ENCODE measurements at places on chromosomes 3 and 15.

DNA sequence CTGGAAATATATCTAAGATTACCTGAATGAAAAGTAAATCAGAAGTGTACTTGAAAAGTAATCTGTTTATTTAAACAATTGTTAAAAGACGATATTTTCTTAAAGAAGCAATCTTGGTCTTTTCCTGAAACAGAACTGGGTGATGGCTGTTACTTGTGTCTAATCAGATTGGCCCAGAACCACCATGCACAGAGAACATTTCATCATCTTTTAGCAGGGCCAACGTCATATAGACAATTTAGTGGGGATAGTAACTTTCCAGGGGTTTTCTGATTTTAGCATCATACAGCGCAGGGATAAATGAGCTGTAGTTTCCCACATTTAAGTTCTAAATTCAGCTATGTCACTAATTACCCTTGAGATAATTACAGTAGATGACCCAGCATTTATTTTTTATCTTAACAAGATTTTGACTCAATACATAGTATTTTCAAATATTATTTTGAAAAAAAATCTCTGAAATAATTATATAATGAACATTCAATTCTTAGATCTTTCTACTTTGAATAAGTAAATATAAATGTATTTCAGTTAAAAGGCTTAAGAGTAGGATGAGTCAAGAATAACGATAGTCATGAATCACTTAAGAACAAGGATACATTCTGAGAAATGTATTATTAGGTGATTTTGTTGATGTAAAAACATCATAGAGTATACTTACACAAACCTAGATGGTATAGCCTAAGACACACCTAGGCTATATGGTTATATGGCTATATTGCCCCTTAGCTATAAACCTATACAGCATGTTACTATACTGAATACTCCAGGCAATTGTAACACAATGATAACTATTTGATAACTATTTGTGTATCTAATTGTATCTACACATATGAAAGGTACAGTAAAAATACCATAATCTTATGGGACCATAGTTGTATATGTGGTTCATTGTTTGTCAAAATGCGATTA, 103.8 kb upstream of the MME start:
- no peaks in the 10 kb centered on the region for H3K36me3 ChIP-seq
- no peak for DNase-seq
- H3K4me3 ChIP-seq: no peak overlapping the region
- H3K27me3 ChIP-seq: no peaks in the 10 kb centered on the region

DNA sequence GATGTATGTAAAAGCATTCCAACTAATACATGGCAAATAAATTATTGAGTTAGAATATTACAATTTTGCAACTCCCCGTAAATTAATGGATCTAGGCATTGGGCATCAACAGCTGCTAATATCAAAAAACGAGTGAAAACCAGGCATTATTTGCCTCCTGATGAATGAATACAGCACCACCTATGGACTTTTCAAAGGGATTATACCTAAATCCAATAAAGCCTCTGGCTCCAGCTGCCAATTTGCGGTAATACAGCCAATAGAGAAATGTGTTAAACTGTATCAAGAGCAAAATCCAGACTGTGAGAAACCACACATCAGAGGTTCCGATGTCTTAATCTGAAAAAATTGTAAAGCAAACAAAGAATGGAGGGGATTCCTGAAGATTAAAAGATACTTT, 16.3 kb upstream of the A4GNT start:
- no peaks in the 10 kb centered on the region for H3K4me1 ChIP-seq
- no peak overlapping the region for H3K27ac ChIP-seq
- DNase-seq: no peak
- H3K4me3 ChIP-seq: no peak overlapping the region

DNA sequence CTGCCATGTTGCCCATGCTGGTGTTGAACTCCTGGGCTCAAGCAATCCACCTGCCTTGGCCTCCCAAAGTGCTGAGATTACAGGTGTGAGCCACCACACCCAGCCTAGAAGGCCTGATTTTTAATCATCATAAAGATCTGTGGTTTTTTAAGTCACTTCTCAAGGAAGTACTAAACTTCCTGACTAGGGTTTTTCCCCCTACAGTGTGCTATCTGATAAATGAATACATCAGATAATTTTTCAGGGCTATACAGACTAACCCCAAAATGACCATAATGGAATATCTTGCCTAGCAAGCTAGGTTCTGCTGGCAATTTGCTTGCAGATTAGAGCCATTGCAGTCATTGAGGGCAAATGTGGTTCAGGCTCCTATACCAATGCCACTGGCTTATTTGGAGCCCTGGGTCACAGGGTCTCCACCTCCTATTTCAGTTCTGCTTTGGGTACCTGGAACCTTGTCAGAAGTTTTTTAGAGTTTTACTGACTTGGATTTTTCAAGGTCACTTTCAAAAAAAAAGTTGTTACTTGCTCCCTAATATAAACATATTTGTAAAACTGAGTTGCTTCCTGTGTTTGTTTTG, 80.8 kb downstream of the SLC49A4 start:
- no peak overlapping the region for H3K27ac ChIP-seq
- no peaks in the 10 kb centered on the region for H3K27me3 ChIP-seq
- no peak for DNase-seq
- no peak overlapping the region for H3K4me3 ChIP-seq
- no peaks in the 10 kb centered on the region for H3K4me1 ChIP-seq

DNA sequence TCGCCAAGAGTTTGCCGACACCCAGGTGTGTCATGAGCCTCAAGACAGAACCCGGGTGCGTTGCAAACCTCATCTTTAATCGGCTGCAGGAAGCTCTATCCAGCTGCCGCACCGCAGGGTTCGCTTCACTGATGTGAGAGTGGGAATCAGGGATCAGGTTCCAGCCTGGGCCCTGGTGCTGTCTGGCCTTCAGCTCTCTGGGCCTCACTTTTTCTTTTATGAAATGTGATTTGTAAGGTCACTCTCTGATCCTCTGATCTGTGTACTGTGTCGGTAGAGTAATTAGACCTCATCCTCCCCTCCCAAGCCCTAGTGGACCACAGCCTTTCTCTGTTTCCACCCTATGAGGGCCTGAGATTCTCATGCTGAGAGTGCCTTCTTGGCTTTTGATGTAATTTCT, 202.8 kb upstream of the UBE2E1 start:
- H3K27me3 ChIP-seq: no peaks in the 10 kb centered on the region
- H3K27ac ChIP-seq: no peak overlapping the region
- no peaks in the 10 kb centered on the region for H3K4me1 ChIP-seq

DNA sequence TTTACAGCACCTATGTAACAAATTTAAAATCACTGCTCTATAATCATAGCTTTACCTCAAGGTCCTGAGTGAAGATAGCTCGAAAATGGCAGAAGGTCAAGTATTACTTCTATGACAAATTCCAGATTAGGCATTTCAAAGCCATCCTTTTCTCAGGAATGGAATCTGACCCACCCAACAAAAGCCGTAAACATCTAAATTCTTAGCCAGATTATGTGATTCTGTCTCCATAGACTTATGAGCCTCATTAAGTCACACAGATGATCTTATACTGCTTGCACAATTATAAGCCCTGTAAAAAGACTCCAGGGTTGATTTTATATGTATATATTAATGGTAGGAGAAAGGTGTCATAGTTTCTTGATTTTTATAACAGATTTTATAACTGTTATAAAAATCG, 56.9 kb downstream of the CEP152 start:
- 0 out of 2 replicates have a peak, but pooled peaks cover 3% of the 10 kb centered on the region for H3K36me3 ChIP-seq
- DNase-seq: no peak
- no peaks in the 10 kb centered on the region for H3K27me3 ChIP-seq

DNA sequence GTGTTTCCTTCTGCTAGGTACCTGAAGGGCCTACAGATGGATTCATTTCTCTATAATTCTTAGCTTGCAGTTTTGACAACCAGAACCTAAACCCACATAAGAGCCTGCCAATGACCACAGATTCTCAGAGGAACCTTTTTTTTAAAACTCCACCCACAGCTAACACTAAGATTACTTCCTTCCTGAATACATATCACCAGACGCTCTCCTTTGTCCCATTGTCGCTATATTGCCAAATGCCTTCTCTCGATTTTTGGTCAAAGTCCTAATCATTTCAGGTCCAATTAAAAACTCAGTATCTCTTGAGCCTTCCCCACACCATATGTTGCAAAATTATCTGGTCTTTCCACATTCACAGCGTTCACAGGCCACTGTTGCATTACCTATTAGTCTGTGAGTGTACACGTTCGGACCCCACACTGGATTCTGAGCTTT, 12.4 kb downstream of the ZNF710 start:
- no peak for DNase-seq
- H3K4me1 ChIP-seq: peaks cover 11% of the 10 kb centered on the region
- H3K36me3 ChIP-seq: no peaks in the 10 kb centered on the region
- no peaks in the 10 kb centered on the region for H3K27me3 ChIP-seq
- no peak overlapping the region for H3K4me3 ChIP-seq

- no peak for DNase-seq
- peak overlapping the region; percentile 85 for H3K27ac ChIP-seq
- H3K4me1 ChIP-seq: peaks cover 23% of the 10 kb centered on the region
- no peaks in the 10 kb centered on the region for H3K36me3 ChIP-seq
- H3K4me3 ChIP-seq: peak overlapping the region; percentile 94
These were observed 830 bp upstream of the RNF13 start for GRCh38 chr3:149812165-149812605.

- no peaks in the 10 kb centered on the region for H3K27me3 ChIP-seq
- peak overlapping the region; percentile 62 for H3K27ac ChIP-seq
- H3K36me3 ChIP-seq: no peaks in the 10 kb centered on the region
- no peak for DNase-seq
These were observed 4.8 kb upstream of the PLXNB1 start for GRCh38 chr3:48434591-48435222.

DNA sequence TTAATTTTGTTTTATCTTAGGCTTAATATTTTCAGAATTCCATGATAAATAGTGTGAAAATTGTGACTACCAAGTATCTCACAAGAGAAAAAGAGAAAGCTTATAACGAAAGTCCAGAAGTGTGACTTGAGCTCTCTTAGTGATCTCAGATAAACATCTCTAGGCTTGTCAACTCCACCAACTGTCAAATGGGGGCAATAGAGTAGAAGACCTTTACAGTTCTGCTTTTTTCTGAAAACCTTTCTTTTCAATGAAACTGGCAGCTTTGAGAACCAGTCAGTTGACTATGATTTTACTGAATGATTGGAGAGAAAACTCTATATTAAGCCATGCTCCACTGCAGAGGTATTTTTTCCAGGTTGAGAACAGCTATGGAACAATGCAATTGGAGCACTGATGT, 119.2 kb upstream of the TP63 start:
- H3K27ac ChIP-seq: no peak overlapping the region
- peaks cover 12% of the 10 kb centered on the region for H3K4me1 ChIP-seq
- no peaks in the 10 kb centered on the region for H3K36me3 ChIP-seq
- H3K27me3 ChIP-seq: no peaks in the 10 kb centered on the region
- no peak for DNase-seq

GRCh38 chr15:72365844-72366243, 10.0 kb downstream of the HEXA start:
- H3K27me3 ChIP-seq: no peaks in the 10 kb centered on the region
- no peaks in the 10 kb centered on the region for H3K36me3 ChIP-seq
- no peak overlapping the region for H3K27ac ChIP-seq
- no peak overlapping the region for H3K4me3 ChIP-seq
- H3K4me1 ChIP-seq: no peaks in the 10 kb centered on the region

GRCh38 chr3:24242012-24242698, 252.5 kb downstream of the THRB start:
- no peak for DNase-seq
- H3K36me3 ChIP-seq: no peaks in the 10 kb centered on the region
- no peak overlapping the region for H3K27ac ChIP-seq
- no peaks in the 10 kb centered on the region for H3K27me3 ChIP-seq
- H3K4me3 ChIP-seq: no peak overlapping the region

- no peak overlapping the region for H3K27ac ChIP-seq
- peaks cover 4% of the 10 kb centered on the region for H3K27me3 ChIP-seq
- no peaks in the 10 kb centered on the region for H3K36me3 ChIP-seq
These were observed 1.3 kb downstream of the LRRC15 start for GRCh38 chr3:194367992-194368841.

- no peaks in the 10 kb centered on the region for H3K27me3 ChIP-seq
- no peak for DNase-seq
- no peak overlapping the region for H3K4me3 ChIP-seq
- H3K4me1 ChIP-seq: peaks cover 24% of the 10 kb centered on the region
- H3K36me3 ChIP-seq: peaks cover 8% of the 10 kb centered on the region
These were observed 37.8 kb upstream of the ANPEP start for GRCh38 chr15:89852342-89852995.

GRCh38 chr3:33119891-33120290, 6.1 kb downstream of the CRTAP start:
- H3K27ac ChIP-seq: no peak overlapping the region
- no peak overlapping the region for H3K4me3 ChIP-seq
- H3K4me1 ChIP-seq: peaks cover 8% of the 10 kb centered on the region
- no peaks in the 10 kb centered on the region for H3K27me3 ChIP-seq
- DNase-seq: no peak

DNA sequence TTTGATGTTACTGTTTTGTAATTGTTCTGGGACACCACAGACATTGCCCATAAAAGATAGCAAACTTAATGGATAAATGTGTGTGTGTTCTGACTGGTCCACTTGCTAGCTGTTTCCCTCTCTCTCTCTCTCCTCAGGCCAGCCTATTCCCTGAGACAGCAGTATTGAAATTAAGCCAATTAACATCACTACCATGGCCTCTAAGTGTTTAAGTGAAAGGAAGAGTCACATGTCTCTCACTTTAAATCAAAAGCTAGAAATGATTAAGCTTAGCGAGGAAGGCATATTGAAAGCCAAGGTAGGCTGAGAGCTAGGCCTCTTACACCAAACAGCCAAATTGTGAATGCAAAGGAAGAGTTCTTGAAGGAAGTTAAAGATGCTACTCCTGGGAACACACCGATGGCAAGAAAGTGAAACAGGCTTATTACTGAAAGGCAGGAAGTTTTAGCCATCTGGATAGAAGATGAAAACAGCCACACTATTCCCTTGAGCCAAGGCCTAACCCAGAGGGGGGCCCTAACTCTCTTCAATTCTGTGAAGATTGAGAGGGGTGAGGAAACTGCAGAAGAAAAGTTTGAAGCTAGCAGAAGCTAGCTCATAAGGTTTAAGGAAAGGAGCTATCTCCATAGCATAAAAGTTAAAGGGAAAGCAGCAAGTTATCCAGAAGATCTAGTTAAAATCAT, 295.1 kb downstream of the CHST2 start:
- H3K27me3 ChIP-seq: no peaks in the 10 kb centered on the region
- no peak overlapping the region for H3K27ac ChIP-seq
- no peaks in the 10 kb centered on the region for H3K4me1 ChIP-seq
- no peaks in the 10 kb centered on the region for H3K36me3 ChIP-seq
- no peak for DNase-seq
- no peak overlapping the region for H3K4me3 ChIP-seq

DNA sequence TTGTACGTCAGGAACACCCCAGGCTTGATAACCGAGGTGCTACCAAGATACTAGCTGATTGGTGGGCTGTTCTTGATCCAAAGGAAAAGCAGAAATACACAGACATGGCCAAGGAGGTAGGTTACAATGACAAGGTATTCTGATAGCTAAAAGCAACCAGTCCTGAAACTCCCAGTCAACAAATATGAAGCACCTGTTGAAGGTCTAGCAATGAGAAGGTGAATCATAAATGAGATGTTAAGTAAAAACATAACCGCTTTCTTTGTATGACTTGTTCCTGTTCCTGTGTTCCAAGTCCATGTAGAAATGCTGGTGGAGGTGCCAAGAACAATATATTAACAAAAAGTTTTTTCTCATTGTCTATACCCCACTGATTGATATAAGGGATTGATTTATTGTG, 194.0 kb downstream of the BBX start:
- H3K36me3 ChIP-seq: peaks cover 4% of the 10 kb centered on the region
- H3K4me3 ChIP-seq: no peak overlapping the region
- DNase-seq: no peak
- H3K4me1 ChIP-seq: no peaks in the 10 kb centered on the region

- H3K4me1 ChIP-seq: no peaks in the 10 kb centered on the region
- H3K27me3 ChIP-seq: no peaks in the 10 kb centered on the region
- H3K4me3 ChIP-seq: no peak overlapping the region
- no peak for DNase-seq
- H3K36me3 ChIP-seq: no peaks in the 10 kb centered on the region
- no peak overlapping the region for H3K27ac ChIP-seq
These were observed 250.8 kb downstream of the RBMS3 start for GRCh38 chr3:29531644-29532043.
